Activated CD4-positive, CD25-positive, alpha-beta regulatory T cell treated with anti-CD3 and anti-CD28 coated beads, Interleukin-2, amount 50 U/mL, for 72 hours (primary cell): ENCODE measurements at places on chromosomes 11 and 22.

DNA sequence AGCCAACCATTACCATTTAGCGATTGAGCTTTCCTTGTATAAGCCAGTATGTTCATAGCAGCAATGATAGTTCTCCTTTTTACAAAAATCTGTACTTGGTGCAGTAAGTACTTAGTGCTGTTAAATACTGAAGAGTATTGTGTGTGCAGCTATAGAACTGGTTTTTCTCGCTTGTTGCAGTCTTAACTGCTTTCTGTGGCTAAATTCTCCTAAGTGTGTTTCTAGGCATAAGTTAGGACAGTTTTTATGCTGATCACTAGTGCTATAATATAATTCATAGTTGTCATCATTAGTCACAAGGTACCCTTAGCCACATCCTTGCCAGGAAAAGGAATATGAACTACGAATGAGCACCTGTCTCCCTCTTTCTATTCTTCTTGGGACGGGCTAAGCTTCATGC, 107.7 kb downstream of the GRAMD1B start:
- no peak for DNase-seq

DNA sequence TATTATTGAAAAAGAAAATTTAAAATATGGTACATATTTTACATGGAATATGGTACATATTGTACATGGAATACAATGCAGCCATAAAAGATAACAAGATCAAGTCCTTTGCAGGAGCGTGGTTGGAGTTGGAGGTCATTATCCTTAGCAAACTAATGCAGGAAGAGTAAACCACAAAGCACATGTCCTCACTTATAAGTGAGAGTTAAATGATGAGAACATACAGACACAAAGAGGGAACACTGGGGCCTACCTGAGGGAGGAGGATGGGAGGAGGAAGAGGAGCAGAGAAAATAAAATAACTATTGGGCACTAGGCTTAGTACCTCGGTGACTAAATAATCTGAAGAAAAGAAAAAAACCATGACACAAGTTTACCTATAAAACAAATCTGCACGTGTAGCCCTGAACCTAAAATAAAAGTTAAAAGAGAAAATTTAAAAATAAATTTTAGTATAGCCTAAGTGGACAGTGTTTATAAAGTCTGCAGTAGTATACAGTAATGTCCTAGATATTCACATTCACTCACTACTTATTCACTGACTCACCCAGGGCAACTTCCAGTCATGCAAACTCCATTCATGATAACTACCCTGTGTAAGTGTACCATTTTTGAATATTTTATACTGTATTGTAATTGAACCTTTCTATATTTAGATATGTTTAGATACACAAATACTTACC, 204.4 kb downstream of the FAM76B start:
- DNase-seq = no peak

- no peak for DNase-seq
These were observed 374.3 kb upstream of the MPPED2 start for GRCh38 chr11:30960387-30960992.

DNA sequence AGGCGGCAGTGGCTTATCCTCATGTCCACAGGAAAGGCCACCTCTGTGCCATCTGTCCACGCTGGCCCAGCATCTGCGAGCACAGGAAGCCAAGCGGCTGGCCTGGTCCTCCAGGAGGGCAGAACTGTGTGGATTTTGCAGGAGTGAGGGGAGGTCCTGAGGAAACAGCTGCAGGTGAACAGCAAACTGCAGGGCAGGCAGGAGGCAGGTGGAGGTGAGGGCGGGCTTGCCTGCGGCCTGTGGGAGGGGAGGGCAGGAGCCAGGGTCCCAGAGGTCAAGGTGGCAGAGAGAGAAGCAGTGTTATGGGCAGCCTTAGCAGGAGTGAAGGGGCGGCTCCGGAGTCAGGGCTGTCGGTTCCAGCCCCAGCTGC, 369.7 kb downstream of the SHANK2 start:
- no peak for DNase-seq

- no peak for DNase-seq
These were observed 713.9 kb downstream of the BRD1 start for GRCh38 chr22:49113758-49114157.

DNA sequence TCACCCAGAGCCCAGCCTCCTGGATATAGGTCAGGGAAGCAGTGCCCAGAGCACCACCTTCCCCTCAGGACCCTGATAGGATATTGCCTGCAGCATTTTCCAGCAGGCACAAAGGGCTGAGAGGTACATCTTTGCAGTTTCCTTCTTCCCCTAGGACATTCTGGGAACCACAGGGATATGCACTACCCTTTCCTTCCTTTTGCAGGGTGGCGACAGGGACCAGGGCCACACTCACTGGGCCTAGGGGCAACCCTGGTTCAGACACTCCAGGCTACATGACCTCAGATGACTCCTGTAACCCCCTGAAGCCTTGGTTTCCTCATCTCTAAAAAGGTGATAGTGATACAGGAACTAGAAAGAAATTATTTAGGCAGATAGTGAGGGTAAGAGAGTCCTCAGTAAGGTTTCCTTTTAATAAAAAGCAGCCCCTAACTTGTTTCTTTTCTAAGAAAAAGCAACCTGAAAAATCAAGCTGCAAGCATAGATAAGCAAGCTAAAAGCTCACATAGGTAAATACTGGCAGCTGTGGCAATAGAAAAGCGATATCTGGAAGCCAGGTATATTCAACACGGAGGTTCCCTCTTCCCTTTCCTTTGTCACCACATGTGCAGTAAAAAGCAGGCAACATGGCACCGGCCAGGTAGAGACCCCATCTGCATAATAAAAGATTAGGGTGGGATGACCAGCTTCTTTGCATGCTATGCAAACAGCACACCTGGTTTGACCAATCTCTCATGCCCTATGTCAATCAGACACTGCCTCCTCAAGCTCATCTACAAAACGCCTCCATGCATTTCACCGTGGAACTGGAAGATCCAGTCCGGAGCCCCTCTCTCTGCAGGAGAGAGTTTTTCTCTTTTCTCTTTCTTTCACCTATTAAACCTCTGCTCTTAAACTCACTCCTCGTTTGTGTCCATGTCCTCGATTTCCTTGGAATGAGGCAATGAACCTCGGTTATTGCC, 13.2 kb upstream of the MRGPRX2 start:
- no peak for DNase-seq
